HT-29 (cell line): ENCODE measurements at places on chromosomes 3 and 15.

DNA sequence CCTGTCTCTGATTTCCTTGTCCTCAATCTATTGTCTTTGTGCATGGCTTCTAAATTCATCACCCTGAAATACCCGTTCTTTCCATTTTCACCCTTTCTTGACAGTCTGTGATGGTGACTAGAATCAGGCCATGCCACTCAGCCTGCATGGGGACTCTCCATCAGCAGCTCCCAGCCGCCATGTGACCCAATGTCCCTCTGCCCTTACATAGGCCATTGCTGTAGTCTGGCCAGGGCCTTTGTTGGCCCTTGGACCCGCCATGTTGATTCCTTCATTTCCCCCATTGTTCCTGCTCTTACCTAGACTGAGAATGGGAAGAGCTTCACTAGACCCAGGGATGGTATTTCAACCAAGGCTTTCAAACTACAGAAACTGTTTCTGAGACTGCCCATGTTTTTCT, 45.8 kb downstream of the SPSB4 start:
- no peak for DNase-seq

- no peak for DNase-seq
Measured at GRCh38 chr3:124161448-124161847, 169.5 kb upstream of the ROPN1 start.

GRCh38 chr3:108909799-108910198, 43.9 kb downstream of the GUCA1C start:
- DNase-seq = no peak

GRCh38 chr3:15420871-15421270, 6.5 kb downstream of the METTL6 start:
- no peak for DNase-seq

- DNase-seq = no peak
Measured at GRCh38 chr3:176119826-176120225, 1077.5 kb downstream of the TBL1XR1 start.

DNA sequence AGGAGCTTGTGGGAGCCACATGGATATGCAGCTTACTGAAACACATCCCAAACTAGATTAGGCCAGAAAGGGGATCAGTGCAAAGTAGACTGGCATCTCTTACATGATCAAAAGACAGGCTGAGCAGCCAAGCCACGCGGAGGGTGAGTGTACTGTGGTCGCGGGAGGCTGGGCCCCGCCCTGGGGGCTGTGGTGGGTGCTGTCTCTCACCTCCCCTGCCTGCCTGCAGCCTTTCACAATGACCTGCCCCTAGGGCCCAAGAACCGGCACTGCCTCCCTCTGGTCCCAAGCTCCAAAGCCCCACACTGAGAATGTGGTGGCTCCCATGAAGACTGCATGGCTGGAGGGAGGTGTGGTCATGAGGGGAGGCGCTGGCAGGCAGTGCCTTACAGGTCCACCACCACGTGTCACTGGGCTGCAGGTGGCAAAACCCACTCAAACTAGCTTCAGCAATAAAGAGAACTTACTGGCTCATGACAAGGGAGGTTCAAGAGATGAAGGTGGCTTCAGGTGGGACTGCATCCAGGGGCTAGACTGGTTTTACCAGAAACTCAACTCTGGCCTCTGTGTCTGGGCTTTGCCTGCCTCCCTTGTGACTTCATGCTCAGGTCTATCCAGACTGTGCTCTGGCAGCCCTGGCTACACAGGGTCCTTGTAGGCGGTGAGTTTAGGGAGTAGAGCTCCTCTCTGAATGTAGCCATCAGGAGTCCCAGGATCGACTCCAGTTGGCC, 27.4 kb upstream of the PLXND1 start:
- no peak for DNase-seq
